Neural progenitor cell (in vitro differentiated cells): ENCODE measurements at places on chromosomes 6 and 20. TPM values are rescaled to one million over a fixed set of nuclear protein-coding genes. Genes with fewer than 3 reads are reported as not detected.

DNA sequence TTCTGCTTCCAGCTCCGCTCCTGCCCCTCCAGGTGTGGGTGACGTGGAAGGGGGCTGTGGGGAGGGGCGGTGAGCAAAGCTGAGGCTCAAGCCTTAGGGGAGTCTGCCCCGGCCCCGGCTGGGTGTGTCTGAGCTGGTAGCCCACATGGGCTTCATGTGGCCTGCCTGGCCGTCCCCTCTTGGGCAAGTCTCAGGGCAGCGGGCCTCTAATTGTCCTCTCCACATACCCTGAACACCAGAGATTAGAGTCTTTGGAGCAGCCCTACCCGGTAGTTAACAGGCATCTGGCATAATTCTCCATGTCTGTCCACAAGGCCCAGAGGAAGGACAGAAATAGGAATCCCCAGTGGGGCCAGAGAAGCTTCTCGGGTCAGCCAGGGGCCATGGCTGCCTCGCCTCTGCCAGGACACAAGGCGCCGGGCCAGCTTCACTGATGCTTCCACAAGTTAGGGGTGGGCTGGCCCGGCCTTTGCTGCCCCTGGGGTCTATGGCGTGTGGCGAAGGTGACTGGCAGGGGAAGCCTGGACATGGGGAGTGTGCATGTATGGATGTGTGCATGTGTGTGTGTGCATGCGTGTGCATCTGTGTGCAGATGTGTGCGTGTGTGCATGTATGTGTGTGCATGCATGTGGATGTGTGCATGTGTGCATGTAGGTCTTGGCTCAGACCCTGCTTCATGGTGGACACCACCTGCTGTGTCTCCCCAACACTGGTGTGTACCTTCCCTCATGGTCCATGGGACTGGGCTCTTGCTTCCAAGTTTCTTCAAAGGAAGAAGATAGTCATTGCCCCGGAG lies 24.0 kb downstream of the FRMD1 start:
- no peak for DNase-seq

DNA sequence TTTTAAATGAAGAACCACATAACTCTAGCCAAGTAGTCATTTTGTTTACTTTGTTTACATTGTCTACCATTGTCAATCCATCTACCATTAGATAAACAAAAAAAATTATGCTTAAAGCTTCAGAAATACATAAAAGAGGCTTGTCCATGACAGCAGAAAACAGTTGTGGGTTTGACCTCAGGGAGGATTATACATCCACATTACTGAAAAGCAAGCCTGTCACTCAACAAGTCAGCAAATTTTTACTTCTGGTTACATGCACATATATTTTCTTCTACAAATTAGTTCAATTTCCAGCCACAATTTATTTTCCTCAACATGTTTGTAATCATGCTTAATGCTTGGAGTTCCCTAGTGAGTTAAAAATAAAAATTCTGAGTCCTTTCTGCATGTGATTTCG lies 713.3 kb downstream of the COL12A1 start:
- DNase-seq: no peak

- DNase-seq: peak; percentile 60
These were observed 26.6 kb downstream of the NSFL1C start for GRCh38 chr20:1440024-1440423.

DNA sequence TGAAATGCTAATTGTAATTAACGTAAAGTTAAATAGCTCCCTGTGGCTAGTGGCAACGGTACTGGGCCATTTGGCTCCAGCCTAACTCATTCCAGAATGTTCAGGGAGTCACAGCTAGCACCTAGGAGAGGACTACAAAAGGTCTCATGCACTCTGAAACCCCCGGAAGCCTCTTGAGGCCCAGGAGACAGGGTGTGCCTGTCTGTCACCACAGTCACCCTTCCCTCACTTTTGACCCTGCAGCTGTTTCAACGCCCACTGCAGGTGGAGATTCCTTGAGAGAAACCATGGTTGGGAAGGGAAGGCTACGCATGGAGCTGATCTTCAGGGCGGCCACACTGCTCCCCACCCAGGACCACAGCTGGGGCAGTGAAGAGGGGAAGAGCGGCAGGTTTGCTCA lies 58.6 kb downstream of the SULF2 start:
- no peak for DNase-seq

DNA sequence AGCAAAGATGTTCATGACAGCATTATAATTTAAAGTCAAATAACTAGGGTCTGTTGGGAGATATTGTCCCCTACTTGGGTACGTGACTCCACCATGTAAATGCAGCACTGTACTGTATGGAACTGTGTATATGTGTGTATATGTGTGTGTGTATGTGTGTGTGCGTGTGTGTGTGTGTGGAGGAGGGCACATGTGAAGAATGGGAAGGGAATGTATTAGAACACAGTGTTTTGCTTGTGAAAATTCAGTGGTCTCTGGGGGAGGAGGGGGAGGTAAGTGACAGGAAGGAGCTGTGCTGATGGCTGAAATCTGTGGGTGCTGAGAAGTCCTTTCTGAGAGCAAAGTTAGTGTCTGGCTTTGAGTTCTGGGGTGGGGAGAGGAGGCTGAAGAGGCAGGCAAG lies 23.9 kb upstream of the VEGFA start:
- DNase-seq: no peak

DNA sequence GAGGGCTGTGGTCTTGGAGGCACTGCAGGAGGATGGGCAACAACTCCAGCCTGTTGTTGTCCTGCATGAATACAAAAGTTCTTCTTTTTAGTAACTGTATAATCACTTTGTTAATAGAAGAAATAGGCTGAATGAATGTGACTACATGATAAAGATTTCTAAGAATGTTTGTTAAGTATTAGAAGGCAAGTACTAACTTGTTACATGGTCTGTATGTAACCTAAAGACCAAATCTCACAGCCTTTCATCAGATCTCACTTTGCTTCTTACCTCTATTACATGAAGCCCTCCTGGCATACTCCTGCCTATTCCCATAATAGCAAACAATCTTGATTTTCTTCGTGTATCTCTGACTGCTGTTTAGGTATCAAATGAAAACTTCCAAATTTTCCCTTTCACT lies 73.4 kb downstream of the REPS1 start:
- DNase-seq: no peak

- DNase-seq: no peak
These were observed 105.3 kb upstream of the TAB2 start for GRCh38 chr6:149212206-149212605.

- DNase-seq: no peak
These were observed 269.8 kb downstream of the HACE1 start for GRCh38 chr6:104589940-104590339.

DNA sequence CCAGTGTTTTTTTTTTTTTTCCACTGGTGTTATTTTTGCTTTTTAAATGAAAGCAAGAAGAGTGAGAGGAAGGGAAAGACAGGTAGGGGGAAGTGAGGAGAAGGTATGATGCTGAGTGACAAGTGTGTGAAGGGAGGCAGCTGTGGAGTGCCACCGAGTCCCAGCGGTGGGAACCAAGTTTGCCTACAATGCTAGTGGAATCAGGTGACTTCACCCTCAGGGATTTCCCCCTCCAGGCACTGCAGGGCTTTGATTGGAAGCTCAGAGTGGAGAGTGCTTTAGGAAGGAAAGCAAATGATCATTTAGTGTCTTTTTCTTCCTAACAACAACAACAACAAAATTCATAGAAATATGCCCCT lies 120.5 kb upstream of the ENPP5 start:
- DNase-seq: no peak

- DNase-seq: no peak
These were observed 104.0 kb downstream of the COL12A1 start for GRCh38 chr6:75101896-75102295.

- DNase-seq: no peak
These were observed 131.3 kb upstream of the GMDS start for GRCh38 chr6:2376429-2377355.

- DNase-seq: no peak
These were observed 48.1 kb downstream of the TCP11 start for GRCh38 chr6:35093118-35093445.

DNA sequence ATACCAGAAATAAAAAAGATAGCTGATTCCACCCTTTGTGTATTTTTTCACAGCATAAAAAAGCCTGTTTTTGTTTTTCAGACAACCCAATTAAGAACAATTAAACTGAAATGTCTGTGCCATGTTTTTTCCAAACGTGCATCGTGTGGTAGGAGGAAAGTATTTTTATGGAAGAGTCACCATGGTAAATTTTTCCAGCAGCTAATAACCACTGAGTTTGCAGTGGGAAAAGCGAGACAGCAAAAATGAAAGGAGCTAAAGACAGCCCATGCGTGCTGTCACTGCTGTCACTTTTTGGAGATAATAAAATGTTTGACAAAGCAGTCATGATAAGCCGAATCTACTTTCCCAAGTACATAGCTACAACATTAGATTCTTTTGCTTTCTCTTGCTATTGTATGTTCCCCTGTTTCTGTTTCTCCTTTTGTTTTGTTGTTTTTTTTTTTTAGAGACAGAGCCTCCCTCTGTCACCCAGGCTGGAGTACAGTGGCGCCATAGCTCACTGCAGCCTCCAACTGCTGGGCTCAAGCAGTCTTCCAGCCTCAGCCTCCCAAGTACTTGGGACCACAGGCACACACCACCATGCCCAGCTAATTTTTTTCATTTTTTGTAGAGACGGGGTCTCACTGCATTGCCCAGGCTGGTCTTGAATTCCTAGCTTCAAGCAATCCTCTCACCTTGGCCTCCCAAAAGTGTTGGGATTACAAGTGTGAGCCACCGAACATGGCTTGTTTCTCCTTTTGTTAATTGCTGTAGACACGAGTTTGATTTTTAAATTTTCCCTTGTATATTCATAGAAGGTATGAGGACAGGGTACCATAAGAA lies 261.3 kb downstream of the TMEM242 start:
- DNase-seq: no peak

GRCh38 chr6:151784441-151785214 lies 22.9 kb upstream of the ESR1 start:
- DNase-seq: no peak

GRCh38 chr20:13670160-13670559 lies 31.4 kb upstream of the TASP1 start:
- no peak for DNase-seq

- no peak for DNase-seq
These were observed 89.6 kb upstream of the RIN2 start for GRCh38 chr20:19668418-19668817.

FLRT3 gene
- 24.0 and 41.8 TPM in 2 replicates for total RNA-seq

ID4 gene
- 23.9 and 29.2 TPM in 2 replicates for total RNA-seq

TP53TG5 gene
- 0.06 TPM in 1 of 2 replicates, not detected in the other for total RNA-seq

COL11A2 gene
- 0.49 and 0.99 TPM in 2 replicates for total RNA-seq

LIN28B gene
- total RNA-seq: 105 and 165 TPM in 2 replicates

C6orf52 gene
- 0.45 and 2.9 TPM in 2 replicates for total RNA-seq

NOTCH4 gene
- total RNA-seq: 3.2 and 4.5 TPM in 2 replicates

BPIFA1 gene
- total RNA-seq: not detected in 2 replicates

TBXT gene
- not detected in 2 replicates for total RNA-seq

POU5F1 gene
- total RNA-seq: 17.2 and 17.4 TPM in 2 replicates

TREML2 gene
- not detected in 2 replicates for total RNA-seq

MRAP2 gene
- total RNA-seq: 0.59 and 0.75 TPM in 2 replicates
